ENCODE measurements at places on chromosomes 1 and 21. TPM values are rescaled to one million over a fixed set of nuclear protein-coding genes. Genes with fewer than 3 reads are reported as not detected.

- DNase-seq = no peak
- H3K27ac ChIP-seq = peak overlapping the region; percentile 34
- no peak overlapping the region for H3K4me3 ChIP-seq
Observed at GRCh38 chr1:221458447-221459156, 283.3 kb downstream of the DUSP10 start.

DNA sequence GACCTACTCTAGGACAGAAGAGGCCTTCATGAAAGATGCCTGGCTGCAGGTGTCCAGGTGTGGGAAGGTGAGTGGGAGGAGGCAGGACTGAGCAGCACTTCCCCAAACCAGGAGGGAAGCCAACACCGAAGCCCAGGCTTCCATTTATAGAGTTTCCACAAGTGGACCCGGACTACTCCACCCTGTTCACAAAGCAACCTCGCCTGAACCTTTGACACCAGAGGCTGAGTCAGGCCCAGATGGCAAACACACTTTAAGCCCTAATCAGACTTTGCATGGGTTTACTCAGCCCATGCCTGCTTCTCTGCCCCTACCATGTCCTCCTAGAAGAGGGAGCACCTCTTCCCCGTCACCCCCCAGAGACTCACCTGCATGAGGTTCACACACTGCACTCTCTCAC lies 14.0 kb downstream of the PRR9 start:
- H3K4me1 ChIP-seq = no peaks in the 10 kb centered on the region
- H3K27ac ChIP-seq = no peak overlapping the region
- H3K4me3 ChIP-seq = no peak overlapping the region
- DNase-seq = no peak

GRCh38 chr21:44399955-44400790 lies 46.8 kb downstream of the TRPM2 start:
- H3K4me1 ChIP-seq = no peaks in the 10 kb centered on the region
- no peak overlapping the region for H3K4me3 ChIP-seq
- H3K36me3 ChIP-seq = no peaks in the 10 kb centered on the region

GRCh38 chr1:235075777-235076308 lies 52.8 kb downstream of the TOMM20 start:
- H3K4me1 ChIP-seq = peaks cover 44% of the 10 kb centered on the region
- peak overlapping the region; percentile 99 for H3K27ac ChIP-seq
- DNase-seq = no peak
- H3K36me3 ChIP-seq = no peaks in the 10 kb centered on the region
- H3K27me3 ChIP-seq = no peaks in the 10 kb centered on the region

SPRR3 gene
- total RNA-seq = not detected

TNFAIP8L2 gene
- 0.64 TPM for total RNA-seq

PTAFR gene
- total RNA-seq = 0.96 TPM

ZYG11A gene
- total RNA-seq = 1.1 TPM

FAM76A gene
- 12.2 TPM for total RNA-seq

MRPS14 gene
- total RNA-seq = 26.5 TPM

Measured in hepatocyte (in vitro differentiated cells).